ENCODE measurements at places on chromosomes 16 and 17.

DNA sequence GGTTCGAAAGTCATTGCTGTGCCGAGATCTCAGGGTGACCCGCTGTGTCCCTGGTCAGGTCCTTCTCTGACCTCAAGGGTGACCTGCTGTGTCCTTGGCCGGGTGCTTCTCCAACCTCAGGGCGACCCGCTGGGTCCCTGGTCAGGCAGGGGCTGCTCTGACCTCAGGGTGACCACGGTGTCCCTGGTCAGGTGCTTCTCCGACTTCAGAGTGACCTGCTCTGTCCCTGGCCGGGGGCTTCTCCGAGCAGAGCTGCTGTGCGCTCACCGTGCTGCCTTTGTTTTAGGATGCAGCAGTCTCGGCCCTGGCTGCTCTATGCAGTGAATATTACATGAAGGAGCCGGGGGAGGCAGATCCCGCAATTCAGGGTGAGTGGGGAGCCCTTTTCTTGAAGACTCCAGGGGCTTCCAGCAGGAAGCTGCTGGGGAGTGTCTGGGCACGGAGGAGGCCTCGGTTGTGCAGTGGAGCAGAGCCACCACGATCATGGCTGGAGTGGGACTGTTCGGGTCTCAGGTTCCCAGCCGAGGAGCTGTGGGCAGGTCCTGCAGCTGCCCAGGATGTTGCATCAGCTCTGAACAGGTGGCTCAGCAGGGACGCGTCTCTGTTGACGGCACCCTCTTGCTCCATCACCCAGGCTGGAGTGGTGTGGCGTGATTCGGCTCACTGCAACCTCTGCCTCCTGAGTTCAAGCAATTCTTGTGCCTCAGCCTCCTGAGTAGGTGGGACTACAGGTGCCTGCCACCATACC is 83.7 kb upstream of the ZNF750 start:
- DNase-seq: no peak

DNA sequence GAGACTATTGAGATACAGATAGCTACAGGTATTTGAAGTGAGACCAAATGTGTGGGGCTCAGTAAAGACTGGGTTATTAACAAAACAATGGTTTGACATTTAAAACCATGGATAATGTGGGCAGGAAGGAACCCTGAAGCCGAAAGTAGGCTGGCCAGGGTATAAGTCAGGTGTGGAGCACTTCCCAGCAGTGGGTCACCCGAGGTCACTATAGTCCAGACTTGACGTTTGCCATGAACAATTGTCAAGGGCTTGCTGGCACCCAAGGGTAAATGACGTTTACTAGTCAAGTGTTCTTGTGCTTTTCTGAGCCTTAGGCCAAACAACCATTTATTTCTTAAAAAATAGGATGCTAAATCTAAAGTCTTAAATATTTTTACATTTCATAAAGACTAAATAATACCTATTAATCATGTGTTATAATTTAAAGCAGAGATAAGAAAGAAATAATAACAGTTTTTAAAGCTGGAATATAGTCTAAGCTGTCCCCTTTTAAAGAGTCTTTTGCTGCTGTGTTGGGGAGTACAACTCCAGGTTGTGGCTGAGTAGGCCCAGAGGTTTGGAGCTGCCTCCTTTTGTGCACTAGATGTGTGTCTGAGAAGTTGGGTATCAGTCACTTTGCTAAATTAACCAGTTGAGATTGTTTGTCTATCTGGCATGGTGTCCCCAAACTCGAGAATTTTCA is 15.7 kb downstream of the ALDH3A2 start:
- no peak for DNase-seq

GRCh38 chr16:84498223-84498610 is 6.2 kb downstream of the MEAK7 start:
- no peak for DNase-seq

DNA sequence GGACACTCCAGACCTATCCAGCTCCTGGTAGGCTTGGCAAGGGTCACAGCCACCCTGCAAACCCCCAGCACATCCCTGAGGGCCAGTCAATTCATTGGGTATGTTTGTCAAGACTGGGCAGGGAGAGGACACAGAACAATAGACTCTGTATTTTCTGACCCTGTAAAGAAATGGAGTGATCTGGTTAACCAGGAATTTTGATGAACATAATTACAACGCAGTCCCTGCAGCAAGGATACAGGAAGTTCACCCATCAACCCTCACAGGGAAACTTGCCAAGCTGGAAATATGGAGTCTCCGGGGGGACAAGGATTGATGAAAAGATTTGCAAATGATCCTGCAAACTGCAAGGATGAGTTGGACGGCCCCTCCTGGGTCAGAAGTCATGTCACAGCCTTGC is 126.1 kb upstream of the RCVRN start:
- DNase-seq: no peak

GRCh38 chr16:15498427-15499175 is 64.2 kb downstream of the BMERB1 start:
- DNase-seq: no peak

DNA sequence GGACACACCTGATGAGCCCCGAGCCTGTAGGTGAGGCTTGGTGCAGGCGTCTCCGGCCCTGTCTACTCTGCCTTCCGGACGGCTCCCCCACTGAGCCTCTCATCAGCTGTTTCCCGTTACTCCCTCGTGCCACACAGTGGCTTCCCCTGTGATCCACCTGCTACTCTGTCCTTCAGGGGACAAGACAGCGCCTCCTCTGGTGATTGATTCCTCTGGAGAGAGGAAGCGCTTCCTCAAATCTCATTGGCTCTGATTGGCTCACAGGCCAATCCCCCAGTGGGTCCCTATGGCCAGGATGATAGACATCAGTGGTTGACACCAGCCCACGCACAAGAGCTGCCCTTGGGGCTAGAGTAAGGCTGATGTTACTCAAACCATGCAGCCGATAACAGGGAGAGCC is 24.0 kb downstream of the RNF213 start:
- no peak for DNase-seq

Data from HTR-8/SVneo (cell line).